ENCODE measurements at places on chromosomes 7 and 10. TPM values are rescaled to one million over a fixed set of nuclear protein-coding genes. Genes with fewer than 3 reads are reported as not detected.

DNA sequence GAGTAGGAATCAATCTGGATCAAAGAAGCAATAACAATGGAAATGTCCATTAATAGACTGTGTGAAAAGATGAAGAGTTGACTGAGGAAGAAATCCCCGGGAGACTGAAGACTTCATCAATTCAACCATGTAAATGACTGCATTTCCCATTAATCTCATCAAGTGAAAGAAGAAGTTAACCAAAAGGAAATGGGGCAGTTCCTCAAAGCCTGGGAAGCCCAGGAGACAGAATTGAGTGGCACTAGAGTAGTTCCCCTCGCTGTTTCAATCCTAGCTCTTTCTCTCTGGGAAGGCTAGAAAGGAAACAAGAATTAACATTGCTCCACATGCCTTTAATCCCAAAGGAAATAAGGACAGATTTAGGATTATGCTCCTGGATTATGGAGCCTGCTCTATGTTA is 4.8 kb upstream of the OR6V1 start:
- no peak for DNase-seq

WNT8B gene
- total RNA-seq, result not detected

GRCh38 chr7:138892812-138893211 is 88.4 kb downstream of the KIAA1549 start:
- no peak for DNase-seq

DNA sequence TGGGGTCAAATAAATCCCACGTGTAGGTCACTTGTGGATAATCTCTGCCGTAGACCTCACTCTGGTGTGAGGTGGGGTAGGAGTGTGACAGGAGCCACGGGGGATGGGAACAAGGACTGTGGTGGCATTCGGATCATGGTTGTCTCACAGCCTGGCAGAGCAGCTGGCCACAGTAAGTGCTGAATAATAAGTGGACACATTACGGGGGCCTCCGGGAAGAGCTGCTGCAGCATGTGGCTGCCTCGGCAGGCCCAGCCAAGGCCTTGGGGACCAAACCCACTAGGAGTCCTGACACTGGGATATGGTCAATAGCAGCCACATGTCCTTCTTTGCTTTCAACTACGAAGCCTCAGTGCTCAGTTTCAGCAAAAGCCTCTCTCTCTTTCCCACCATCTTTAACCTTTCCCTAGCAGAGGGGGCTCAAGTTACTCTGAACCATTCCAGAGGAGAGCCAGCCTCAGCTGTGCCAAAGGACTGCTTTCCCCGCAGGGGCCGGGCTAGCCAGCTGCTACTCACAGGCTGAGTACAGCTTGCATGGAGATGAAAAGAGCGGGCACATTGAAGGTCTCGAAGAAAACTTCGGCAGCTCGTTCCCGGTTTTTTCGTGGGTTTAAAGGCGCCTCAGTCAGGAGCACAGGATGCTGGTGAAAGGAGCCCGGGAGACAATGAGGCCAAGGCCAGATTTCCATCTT is 17.3 kb downstream of the ACTR1A start:
- DNase-seq, result no peak

ST8SIA6 gene
- total RNA-seq, result 0.72 TPM

- no peak for DNase-seq
Observed at GRCh38 chr10:132346806-132347205, 14.8 kb downstream of the LRRC27 start.

DNA sequence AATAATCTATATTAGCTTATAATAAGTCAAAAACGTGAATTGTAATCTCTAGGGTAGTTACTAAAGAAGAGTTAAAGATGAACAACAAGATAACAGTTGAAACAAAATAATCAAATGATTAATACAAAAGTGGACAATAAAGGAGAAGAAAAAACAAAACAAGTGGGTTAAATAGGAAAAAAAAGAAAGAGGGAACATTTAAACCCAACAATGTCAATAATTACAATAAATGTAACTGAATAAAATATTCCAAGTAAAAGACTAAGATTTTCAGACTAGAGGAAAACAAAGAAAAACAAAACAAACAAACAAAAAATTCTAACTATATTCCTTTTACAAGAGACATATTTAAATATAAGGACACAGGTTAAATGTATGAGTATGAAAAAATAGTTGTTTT is 38.0 kb upstream of the ZEB1 start:
- no peak for DNase-seq

Data from T-helper 17 cell (primary cell).